ENCODE measurements at places on chromosomes 2 and 18.

DNA sequence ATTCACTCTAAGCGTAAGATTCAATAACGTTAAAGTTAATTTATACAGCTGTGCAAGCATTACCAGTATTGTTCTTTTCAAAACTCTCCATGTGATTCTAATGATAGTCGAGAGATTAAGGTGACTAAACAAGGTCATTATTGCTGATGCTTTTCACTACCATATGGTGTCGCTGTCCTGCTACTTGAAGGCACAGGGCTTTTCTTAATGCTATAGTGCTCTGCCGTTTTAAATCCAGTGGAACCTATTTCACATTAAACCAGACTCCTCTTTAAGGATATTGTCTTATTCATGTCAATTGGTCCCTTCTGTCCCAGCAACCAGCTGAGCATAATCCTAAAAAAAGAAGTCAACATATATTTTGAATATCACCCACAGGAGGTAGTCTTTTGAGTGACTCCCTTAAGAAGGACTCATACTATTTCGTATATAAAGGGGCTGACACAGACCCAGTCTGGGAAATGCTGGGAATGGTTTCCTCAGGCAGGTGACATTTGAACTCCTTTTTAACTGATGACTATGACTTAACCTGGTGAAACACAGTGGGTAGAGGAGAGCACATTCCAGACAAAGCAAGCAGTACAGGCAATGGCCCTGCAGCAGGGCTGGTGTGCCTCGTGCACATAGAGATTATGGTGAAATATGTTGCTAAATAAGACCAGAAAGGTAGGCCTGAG, 53.9 kb upstream of the CYTIP start:
- no peak for DNase-seq

GRCh38 chr2:130831356-130831755, 5.4 kb upstream of the ARHGEF4 start:
- DNase-seq = no peak

DNA sequence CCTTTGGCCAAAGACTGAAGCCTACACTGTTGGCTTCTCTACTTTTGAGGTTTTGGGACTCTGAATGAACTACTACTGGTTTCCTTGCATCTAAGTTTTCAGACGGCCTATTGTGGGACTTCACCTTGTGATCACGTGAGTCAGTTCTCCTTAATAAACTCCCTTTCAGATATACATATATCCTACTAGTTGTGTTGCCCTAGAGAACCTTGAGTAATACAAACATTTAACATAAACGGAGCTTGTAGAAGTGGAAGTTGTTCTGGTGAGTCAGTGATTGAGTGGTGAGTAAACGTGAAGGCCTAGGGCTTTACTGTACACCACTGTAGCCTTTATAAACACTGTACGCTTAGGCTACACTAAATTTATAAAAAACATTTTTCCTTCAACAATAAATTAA, 107.2 kb upstream of the CDH2 start:
- DNase-seq = no peak

- no peak for DNase-seq
Measured at GRCh38 chr2:86251840-86252266, 52.6 kb downstream of the MRPL35 start.

Data from right renal cortex interstitium (tissue), 3 donors.